ENCODE measurements at places on chromosomes 12 and 14. TPM values are rescaled to one million over a fixed set of nuclear protein-coding genes. Genes with fewer than 3 reads are reported as not detected.

Gene TAS2R46
- 4.8 TPM for total RNA-seq

Gene VASH1
- 7.7 TPM for total RNA-seq

Gene TSHR
- total RNA-seq = not detected

Gene MYO1H
- not detected for total RNA-seq

Gene BBOF1
- total RNA-seq = 6.0 TPM

Gene PSME1
- total RNA-seq = 96.2 TPM

Gene EFS
- total RNA-seq = 15.0 TPM

Gene KIF26A
- total RNA-seq = under 0.01 TPM

Gene DAO
- total RNA-seq = not detected

Gene CPNE6
- not detected for total RNA-seq

Gene FAM90A1
- 0.13 TPM for total RNA-seq

Measured in smooth muscle cell of the pulmonary artery (primary cell).